Activated CD4-positive, alpha-beta T cell treated with anti-CD3 and anti-CD28 coated beads for 48 hours (primary cell): ENCODE measurements at places on chromosomes 11 and 22.

GRCh38 chr11:15985127-15985859 is 371.1 kb downstream of the SOX6 start:
- DNase-seq: no peak

- no peak for DNase-seq
Observed at GRCh38 chr11:86438685-86439084, 64.0 kb downstream of the CCDC81 start.

- DNase-seq: no peak
Observed at GRCh38 chr22:17390087-17390486, 20.8 kb downstream of the CECR2 start.

GRCh38 chr11:100445231-100445735 is 241.8 kb upstream of the ARHGAP42 start:
- no peak for DNase-seq

GRCh38 chr11:2892215-2892966 is 6.8 kb upstream of the CDKN1C start:
- peak; percentile 79 for DNase-seq

DNA sequence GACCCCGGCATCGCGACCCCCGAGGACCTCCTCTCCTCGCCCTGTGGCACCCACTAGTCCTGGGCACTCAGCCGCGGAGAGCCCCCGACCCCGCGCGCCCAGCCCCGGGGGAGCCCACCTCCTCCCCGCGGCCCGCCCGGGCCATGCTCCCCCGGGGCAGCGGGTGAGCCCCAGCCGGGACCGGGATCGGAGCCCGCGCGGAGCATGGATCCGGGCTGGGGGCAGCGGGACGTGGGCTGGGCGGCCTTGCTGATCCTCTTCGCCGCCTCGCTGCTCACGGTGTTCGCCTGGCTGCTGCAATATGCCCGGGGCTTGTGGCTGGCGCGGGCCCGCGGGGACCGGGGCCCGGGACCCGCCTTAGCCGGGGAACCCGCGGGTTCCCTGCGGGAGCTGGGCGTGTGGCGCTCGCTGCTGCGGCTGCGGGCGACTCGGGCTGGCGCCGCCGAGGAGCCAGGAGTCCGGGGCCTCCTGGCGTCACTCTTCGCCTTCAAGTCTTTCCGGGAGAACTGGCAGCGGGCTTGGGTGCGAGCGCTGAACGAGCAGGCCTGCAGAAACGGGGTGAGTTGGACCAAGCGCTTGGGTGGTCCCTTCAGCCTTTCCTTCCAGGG is 498 bp downstream of the C2CD2L start:
- DNase-seq: no peak
